Stimulated activated CD4-positive, alpha-beta T cell treated with anti-CD3 and anti-CD28 coated beads, TNF-alpha, amount 100 ng/mL, for 4 hours (primary cell): ENCODE measurements at places on chromosomes 5 and 9.

DNA sequence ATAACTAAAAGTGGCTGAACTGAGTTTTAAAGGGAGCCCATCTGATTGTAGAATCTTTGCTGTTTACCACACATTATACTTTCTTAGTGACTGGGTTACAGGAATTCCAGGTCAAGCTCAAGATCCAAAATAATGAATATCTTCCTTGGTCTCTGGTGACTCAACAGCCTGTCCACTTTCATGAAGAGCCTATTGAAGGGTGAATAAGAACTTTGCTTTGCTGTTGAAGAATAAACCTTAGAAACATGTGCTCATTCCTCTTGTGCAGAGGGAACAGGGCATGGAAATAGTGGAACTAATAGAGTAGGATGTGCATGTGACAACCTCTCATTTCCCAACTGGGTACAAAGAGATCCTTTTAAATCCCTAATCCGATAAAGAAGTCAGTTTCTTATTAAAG is 21.4 kb downstream of the ALDH1A1 start:
- no peak for DNase-seq

DNA sequence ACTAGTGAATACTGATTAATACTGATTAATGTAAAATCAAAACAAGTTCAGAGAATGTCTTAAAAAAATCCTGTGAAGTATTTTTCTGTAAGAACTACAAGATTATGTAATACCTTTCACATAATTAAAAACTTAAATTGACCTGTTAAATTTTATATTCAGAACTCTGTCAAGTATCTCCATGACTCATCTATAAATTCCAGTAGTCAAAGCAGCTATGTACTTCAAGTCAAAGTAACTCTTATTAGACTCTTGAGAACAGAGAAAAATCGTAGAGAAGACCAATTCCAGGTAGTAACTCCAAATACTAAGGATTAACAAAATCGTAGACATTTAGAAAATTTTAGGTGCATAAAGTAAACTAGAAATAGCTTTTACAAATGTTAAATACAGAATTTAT is 77.1 kb downstream of the HOMER1 start:
- DNase-seq = no peak

GRCh38 chr9:136854842-136855460 is 2.8 kb downstream of the MAMDC4 start:
- no peak for DNase-seq

DNA sequence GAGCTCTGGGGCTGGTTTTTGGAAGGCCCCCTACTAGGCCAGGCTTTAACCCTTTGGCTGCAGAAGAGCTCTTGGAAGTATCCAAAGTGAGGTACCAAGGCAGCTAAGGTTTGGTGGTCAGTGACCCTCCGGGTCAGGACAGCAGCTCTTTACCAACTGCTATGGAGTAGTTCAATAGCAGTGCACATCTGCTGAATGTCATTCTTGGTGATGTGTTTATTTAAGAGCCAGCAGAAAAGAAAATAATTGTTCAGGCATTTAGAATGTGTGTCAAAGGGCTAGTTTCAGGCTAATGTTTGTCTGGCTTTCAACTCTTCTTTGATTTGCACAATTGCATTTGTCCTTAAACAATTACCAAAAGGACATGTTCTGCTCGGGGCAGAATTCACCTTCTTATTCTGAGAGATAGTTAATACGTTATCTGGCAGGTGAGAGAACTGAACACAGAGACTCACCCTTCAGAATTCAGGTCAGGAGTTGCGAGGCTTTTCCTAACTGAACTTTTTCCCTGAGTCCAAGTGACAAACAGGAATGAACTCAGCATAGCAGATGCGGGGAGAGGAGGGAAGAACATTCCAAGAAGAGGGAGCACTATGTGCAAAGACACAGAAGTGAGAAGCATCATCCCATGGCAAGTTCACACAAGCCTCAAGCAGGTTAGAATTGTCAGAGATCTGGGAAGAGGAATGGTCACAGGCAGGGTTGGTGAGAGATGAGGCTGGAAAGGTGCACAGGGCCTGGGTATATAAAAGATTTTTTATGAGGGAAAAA is 556.7 kb upstream of the TLE4 start:
- no peak for DNase-seq

DNA sequence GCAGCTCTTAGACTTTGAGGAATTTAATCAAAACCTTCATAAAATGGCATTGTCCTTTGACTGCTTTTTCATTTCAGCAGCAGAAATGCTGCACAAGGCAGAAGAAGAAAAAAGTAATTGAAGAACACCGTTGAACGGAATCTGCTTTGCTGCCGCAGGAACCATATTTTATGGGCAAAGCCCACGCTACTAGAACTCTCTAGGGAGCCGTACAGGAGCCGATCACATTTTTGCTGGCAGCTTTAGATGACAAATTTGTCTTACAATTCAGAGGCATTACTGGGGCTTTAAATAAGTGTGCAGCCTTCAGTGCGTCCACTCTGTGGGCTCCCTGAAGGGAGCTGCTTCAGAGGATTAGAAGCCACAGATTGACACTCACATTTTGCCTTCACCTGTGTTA is 5.4 kb downstream of the CFAP90 start:
- no peak for DNase-seq

DNA sequence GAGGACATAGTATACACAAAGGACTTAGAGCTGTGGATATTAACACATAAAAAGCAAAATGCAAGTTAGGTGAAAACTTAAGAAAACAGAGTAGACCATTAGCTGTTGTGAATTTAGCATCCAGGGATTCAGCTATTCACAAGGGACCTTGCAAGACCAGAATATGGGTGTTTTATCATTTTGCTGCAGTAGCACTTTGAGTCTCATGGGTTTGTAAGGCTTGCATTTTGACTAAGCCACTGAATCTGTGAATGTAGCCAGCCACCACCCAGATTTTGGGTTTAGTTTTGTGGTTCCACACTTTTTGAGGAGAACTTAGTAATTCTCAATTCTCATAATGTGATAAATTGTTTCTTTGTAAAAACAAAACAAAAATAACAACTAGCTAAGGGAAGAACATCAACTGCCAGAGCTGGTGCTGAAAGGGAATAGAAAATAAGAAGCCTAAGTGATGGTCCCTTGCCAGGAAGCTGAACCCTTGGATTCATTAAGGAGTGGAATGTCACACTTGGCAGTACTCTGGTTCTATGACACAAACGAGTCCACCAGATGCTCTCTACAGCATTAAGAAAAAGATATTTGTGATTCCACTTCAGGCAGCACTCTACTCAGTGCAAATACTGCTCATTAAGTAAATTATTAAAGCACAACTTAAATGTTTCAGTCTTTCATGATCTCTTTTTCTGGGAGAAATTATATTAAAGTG is 557.4 kb upstream of the ZNF462 start:
- DNase-seq = no peak

GRCh38 chr9:37911271-37911681 is 7.3 kb upstream of the SLC25A51 start:
- DNase-seq = no peak

DNA sequence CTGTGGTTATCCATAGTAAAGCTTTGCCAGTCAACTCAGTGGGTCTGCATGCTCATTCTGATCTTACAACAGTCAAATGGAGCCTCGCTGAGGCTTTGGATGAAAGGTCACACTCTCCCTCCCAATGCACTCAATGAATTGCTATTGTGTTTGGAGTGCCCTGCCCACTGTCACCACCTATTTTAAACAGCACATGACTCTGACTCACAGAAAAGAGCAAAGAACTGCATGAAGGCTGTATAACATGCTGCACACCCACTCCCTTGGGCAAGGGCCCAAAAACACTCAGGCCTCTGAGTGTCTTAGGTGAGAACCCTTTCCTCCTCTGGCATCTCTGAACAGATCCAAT is 118.7 kb upstream of the CCDC112 start:
- DNase-seq = no peak

DNA sequence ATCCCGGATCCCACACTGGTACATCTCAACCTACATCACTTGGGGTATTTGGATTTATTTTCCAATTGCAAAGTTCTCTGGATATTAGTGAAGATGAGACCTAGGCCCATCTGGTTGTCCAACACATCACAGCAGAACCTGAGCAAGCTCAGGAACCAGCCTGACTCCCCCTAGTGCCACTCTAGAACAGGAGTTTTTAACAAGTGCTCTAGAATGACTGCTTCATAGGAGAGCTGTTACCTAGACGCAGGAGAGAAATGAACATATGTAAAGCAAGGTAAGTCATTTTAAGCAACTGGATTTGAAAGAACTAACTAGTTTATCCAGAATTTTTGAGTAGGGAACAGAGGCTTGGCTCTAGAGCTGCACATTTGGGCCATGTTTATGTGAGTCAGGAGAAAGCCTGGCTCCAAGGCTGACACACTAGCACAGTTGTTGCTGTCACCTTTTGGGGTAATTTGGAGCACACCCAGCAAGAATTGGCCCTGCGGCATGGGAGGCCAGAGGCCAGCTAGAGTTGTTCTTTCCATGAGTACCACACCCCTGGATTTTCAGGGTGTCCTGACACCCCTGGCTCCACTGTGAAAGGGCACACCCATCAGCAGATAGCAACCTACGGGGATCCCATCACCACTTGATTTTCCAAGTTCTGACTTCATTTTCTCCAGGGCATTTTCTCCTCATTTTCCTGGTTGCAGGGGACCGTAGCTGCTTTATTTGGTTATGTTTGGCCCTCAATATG is 110.9 kb upstream of the LPAR1 start:
- DNase-seq = no peak

DNA sequence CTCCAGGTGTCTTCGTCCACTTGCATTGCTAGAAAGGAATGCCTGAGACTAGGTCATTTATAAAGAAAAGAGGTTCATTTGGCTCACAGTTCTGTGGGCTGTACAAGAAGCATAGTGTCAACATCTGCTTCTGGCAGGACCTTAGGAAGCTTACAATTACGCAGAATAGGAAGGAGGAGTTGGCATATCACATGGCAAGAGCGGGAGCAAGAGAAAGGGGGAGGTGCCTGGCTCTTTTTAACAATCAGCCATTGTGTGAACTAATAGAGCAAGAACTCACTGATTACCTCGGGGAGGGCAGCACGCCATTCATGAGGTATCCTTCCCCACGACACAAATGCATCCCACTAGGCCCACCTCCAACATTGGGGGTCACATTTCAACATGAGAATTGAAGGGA is 134.4 kb upstream of the EFNA5 start:
- no peak for DNase-seq

GRCh38 chr9:91522481-91522880 is 98.8 kb upstream of the NFIL3 start:
- DNase-seq = no peak

DNA sequence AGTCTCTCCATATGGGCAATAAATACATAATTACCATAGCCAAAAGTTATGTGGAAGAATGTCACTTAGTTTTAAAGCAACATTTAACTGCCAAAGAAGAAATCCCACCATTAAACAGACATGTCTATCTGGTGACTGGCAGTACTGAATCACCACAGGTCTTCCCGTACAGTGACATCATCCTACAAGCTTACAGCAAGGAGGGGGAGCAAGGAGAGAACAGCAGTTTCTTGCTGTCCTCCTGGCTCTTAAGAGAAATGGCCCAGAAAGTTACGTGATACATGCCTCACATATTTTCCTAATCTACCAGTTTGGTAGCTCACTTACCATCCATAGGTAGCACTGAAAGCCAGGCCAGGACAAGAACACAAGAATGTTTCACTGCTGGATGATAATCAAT is 671.0 kb downstream of the DMRTA1 start:
- DNase-seq = no peak

- no peak for DNase-seq
Observed at GRCh38 chr9:115126404-115126803, 8.4 kb upstream of the TNC start.

DNA sequence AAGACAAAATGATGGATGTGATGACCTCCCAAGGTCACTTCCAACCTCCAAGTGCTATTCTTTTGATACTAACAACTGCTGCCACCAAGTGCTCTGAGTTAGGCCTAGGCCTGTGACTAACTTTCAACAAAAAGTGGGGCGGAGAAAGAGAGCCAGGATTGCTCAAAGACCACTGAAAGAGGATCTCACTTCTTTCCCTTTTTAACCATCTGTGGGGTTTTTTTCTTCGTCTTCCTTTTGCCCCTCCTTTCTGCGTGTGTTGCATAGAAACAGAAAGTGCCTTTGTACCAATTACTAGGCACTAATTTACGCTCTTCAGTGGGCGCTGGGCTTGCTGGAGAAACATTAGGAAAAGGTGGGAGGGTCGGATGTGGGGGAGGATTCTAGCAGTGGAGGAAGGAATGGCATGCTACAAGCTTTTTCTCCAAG is 8.0 kb downstream of the KLF9 start:
- DNase-seq = no peak

GRCh38 chr5:127088251-127088650 is 14.9 kb upstream of the C5orf63 start:
- DNase-seq = no peak

GRCh38 chr5:120108586-120109248 is 355.4 kb upstream of the PRR16 start:
- DNase-seq = no peak

DNA sequence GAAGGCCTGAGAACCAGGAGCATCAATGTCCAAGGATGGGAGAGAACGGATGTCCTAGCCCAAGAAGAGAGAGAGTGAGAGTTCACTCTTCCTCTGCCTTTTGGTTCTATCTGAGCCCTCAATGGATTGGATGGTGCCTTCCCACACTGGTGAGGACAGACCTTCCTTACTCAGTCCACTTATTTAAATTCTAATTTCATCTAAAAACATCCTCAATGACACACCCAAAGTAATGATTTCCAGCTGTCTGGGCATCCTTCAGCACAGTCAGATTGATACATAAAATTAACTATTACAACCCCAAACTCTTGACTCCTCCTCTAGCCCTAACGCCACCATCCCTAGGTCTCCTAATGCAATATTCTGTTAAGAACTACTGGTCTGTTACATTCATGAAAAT is 122.0 kb downstream of the GAS1 start:
- no peak for DNase-seq

DNA sequence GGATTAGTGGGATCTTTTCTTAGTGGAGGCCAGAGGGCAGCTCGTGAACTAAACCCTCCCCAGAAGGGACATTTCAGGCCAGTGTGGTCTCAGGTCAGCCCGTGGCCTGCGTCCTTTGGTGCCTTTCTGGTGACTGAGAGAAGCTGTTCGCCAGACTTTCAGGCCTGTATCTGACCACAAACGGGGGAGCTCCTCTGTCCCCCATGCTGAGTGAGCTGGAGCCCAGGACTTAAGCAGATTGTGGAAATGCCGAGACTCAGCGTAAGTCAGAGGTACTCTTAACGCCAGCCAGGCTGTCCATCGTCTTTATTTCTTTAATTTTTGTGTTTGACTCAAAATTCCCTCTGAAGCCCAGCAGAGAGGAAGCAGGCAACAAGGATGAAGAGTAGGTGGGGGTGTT is 54.8 kb upstream of the NCS1 start:
- no peak for DNase-seq

- no peak for DNase-seq
Observed at GRCh38 chr9:138099803-138100598, 222.4 kb downstream of the CACNA1B start.

- DNase-seq = no peak
Observed at GRCh38 chr5:111337688-111338087, 113.5 kb downstream of the CAMK4 start.
